ENCODE measurements at places on chromosomes 3 and 15.

- DNase-seq, result no peak
These were observed 15.5 kb downstream of the SCN10A start for GRCh38 chr3:38800511-38800910.

- no peak for DNase-seq
These were observed 78.5 kb downstream of the PPARG start for GRCh38 chr3:12367346-12367745.

DNA sequence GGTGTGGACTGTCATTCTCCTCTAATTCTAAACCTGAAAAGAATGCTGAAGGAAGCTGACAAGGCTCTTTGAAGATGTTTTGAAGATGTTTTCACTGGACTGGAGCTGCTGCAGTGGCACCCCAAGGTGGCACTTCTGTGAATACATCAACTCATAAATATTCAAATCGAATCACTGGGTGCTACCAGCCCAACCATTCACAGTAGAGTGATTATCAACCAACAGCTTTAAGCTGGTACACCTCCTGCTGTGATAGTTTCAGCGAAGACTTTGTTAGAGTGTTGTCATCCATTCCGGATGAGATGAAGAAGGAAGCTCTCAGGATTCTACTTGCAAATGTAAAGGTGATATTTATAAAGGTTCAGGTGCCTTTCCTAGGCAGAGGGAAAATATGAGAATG, 106.6 kb downstream of the LSAMP start:
- DNase-seq, result no peak

DNA sequence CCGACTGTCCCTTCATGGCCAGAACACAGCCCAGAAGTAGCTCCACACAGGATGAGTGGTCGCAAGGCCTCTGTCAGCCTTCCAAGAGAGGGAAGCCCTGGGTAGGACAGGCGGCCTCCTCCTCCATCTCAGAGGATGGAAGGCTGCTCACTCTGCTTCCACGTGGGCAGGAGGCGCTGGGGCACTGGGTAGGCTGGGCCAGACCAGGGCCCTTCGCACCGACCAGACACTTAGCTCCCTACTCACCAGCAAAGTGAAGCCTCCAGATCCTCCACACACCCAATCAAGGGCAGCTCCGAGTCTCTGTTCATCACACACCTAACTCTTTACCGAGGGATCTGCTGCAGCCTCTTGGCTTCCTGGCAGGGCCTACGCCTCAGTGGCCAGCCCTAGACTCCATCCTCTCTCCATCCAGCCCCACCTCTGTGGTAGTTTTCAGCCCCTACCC, 24.3 kb upstream of the PLXNA1 start:
- DNase-seq, result no peak

- no peak for DNase-seq
These were observed 192.6 kb upstream of the PRICKLE2 start for GRCh38 chr3:64417816-64418215.

Data from activated CD8-positive, alpha-beta memory T cell treated with anti-CD3 and anti-CD28 coated beads for 4 hours (primary cell).